ENCODE measurements at places on chromosomes 1 and 21.
A peak's percentile ranks its signal among the peaks of the same experiment; 100 is the strongest.

DNA sequence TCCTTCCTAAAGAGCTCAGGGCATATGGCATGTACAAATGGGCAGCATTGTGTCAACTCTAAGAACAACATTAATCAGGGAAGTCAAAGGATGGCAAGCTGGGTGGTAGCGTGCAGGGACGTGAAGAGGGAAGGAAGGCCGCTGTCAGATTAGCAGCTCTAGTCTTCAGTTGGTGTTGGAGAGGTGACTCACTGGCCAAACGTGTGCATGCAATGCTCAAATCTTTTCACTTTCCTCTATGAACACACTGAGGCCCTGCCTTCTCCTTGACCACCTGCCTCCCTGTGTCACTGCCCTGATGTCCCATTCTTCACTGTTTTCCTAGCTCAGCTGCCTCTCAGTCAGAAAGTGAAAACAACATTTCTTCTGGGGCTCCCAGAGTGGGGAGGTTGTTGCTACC lies 5.9 kb upstream of the PIGR start:
- DNase-seq: no peak

GRCh38 chr1:211751438-211751837 lies 76.0 kb upstream of the NEK2 start:
- no peak for DNase-seq

- DNase-seq: no peak
These were observed 12.6 kb upstream of the ITPKB start for GRCh38 chr1:226751703-226752102.

DNA sequence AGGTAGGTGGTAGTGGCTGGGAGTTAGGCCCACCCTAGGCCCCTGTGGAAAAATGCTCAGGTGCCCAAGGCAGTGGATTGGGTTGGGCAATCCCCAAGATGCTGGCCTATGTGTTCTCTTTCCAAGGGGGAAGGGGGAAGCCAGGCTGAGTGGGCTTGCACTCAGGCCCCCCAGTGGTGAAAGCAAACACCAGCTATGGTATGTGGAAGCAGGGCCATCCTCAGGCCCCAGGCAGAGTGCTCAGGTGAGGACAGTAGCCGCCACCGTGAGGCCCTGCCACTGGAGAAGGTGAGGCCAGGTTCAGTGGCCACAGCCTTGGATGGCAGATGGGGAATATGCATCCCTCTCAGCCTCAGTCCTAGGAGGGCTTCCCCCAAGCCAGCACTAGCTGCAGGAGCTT lies 11.8 kb downstream of the LY9 start:
- DNase-seq: no peak

DNA sequence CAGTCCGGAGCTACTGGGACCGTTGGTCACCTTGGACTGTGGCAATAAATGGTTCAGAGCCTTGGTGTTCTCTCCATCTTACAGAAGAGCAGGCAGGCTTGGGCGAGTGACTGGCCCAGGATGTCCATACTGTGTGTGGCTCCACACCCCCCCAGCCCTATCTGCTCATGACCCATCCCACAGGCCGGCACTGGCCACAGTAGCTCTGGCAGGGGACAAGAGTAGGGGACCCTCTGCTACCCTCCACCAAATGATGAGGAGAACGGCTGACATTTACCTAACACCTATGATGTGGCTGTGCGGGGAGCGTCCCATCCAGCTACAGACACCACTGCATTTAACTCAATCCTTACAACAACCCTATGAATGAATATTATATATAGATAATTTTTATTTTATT lies 13.3 kb downstream of the LDLRAD2 start:
- no peak for DNase-seq

GRCh38 chr1:88998716-88999115 lies 6.3 kb upstream of the KYAT3 start:
- peak; percentile 56 for DNase-seq

DNA sequence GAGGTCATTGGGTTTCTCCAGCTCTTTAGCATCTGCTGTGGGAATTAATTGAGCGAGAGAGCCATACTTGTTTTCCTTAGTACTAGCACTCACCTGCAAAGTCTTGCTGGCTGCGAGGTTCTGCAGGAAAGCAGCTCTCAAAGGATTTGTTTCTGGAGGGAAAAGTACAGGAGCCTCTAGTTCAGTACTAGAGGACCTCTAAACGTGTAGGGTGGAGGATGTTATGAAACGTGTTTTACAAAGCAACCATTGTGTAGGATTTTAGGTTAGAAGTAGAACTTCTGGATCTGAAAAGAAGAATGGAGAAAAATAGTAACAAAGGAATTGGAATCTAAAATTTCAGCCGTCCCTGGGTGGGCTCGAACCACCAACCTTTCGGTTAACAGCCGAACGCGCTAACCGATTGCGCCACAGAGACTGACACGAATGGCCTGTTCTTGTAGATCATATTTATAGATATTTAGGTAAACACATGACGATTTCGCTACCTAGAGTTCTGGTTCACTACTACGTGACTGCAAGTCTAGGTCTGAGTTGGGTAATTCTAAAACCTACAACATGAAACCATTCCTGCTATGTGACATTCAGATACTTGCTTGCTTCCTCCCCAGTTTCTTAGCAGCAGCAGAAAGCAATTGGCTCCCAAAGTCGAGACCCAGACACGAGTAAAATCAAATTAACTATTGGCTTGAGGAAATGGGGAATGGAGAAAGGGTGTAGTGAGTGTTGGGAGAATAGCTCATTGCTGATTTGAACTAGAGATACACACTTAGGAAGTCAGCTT lies 60.2 kb upstream of the CFAP126 start:
- no peak for DNase-seq

DNA sequence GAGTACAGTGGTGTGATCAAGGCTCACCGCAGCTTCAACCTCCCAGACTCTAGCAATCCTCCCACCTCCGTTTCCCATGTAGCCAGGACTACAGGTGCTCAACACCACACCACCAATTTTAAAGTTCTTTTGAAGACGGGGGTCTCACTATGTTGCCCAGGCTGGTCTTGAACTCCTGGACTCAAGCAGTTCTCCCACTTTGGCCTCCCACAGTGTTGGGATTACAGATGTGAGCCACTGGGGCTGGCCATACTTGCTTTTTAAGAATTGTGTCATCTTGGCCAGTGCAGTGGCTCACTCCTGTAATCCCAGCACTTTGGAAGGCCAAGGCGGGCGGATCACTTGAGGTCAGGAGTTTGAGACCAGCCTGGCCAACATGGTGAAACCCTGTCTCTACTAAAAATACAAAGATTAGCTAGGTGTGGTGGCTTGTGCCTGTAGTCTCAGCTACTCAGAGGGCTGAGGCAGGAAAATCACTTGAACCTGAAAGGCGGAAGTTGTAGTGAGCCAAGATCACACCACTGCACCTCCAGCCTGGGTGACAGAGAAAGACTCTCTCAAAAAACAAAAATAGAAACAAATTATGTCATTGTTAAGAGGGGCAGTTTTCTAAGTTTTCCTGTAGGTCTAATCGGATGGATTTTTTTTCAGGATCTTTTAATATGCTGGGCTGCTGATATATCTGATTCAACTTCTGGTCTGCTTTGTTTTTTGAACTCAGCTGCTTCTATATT lies 18.7 kb downstream of the AK4 start:
- no peak for DNase-seq

- DNase-seq: no peak
These were observed 7.2 kb downstream of the ZDHHC18 start for GRCh38 chr1:26833432-26834405.

- no peak for DNase-seq
These were observed 1148.8 kb upstream of the ADGRL4 start for GRCh38 chr1:80155371-80155770.

GRCh38 chr1:67214420-67215174 lies 48.3 kb downstream of the IL23R start:
- no peak for DNase-seq

DNA sequence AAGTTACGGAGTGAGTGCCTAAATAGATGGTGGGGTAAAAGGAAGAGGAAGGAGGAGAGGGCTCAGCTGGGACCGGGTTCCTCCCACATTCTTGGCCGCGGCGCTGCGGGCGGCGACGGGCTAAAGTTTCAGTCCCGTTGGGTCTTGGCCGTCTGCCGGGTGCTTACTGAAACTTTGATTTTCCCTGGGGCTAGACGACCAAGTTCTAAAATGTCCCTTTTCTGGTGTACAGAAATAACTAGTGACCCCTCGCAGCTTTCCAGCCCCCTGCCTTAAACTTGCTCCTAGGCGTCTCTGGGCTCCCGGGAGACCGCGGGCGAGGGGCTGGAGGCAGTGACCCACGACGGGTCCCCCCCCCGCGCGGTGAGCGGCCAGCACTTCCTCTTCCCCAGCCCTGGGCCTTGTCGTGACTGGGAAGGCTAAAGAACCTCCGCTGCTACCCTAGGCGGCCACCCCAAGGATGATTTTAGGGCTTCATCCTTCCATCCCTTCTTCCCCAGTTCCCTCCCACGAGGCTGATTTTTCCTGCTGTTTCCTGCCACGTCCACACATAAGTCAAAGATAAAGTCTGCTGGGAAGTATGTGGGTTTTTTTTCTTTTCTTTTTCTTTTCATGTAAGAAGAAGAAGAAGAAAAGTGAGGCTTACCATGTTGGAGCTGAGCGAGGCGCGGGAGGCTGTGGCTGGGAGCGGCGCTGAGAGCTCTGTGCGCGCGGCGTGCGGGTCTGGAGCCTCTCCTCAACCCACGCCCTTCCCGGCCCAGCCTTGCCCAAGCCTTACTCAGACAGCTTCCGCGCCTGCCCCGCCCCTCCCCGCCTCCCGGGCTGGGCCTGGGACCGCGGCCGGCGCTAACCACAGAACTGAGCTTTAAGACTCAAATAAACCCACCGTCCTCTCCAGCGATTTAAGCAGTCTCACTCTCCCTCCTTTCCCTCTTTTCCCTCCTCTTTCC lies at the start of gene S100A11:
TSS of gene S100A11 (minus strand) at position 738 of the 950 bp plus-strand sequence. CDS start at position 649, 89 bp downstream.
- no peak for DNase-seq

DNA sequence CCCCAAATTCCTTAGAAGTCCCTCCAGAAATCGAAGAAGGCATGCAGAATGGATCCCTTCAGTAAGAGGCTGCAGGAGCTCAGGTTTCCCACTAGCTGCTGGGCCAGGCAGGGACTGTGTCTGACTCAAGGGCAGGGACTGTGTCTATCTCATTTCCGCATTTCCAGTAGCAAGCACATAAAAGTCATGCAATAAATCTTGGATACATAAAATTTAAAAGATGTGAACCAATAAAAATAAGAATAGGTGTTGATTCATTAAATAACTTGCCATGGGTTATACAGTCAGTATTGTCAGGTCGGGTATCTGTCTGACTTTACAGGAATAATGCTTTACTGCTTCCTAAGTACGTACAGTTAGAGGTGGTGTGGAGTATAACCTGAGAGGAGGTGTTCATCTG lies 15.2 kb downstream of the PM20D1 start:
- DNase-seq: no peak

DNA sequence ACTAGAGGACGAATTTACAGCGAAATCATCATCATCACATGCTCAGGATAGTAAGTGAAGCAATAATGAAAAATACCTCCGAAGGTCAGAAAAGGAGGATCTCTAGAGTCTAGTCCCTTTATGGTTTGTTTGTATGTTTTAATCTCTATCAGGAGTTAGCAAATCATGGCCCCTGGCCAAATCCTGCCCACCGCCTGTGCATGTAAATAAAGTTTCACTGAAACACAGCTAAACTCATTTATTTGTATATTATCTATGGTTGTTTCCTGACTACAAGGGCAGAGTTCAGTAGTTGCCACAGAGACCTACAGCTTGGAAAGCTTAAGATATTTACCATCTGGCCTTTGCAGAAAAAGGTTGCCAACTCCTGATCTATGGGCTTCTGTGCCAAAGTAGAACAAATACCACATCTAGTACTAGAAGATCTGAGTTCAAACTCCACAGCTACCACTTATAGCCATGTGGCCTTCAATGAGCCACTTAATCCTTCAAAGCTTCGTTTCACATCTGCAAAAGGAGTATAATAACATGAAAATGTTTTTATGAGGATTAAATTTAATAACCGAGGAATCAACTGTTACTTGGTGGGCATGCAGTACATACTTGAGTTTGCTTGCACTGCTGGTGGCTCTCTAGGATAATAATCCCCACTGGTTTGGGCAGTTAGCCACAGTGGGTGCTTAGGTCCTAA lies 94.0 kb upstream of the KIF26B start:
- DNase-seq: peak; percentile 42

DNA sequence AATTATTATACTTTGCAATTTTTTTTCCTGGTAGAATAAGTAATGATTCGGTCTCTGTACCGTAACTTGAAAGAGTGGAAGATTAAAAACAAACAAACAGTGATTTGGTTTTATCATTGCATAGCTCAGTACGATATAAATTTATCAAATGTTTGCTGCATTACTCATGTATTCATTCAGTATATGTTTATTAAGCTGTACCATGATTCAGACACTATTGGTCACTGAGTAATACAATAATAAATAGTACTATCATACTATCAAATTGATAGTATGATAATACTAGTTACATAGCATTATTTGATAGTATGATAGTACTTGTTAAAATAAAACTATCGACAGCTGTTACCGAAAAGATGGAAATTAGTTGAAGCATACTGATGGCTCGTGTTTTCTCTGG lies 12.1 kb downstream of the CENPF start:
- DNase-seq: no peak
